Amygdala (tissue), 56 donors: ENCODE measurements at places on chromosomes 4 and X.

GRCh38 chr4:3874525-3875110, 108.4 kb downstream of the ADRA2C start:
- no peak for DNase-seq

GRCh38 chr4:125115941-125116340, 198.8 kb upstream of the FAT4 start:
- no peak for DNase-seq

GRCh38 chr4:36244257-36245082, at the start of gene ARAP2:
ARAP2 (minus strand) TSS chr4:36244514; CDS start chr4:36229486, 15,028 bp downstream.
- peak; percentile 11 for DNase-seq

DNA sequence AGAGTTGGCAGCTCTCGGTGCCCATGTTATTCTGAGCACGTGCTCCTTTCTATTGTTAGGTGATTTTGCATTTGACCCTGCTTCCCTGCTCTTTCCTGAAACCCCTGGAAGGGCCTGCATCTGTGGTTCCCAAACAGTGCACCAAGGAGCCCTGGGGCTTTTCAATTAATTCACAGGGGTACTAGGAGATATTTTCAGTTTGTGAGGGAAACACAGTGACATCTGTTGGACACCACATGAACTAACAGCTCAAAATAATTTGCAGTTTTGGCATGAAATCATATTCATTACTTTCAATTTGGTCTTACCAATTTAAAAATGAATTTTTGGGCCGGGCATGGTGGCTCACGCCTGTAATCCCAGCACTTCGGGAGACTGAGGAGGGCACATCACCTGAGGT, 156.6 kb downstream of the GATB start:
- no peak for DNase-seq

GRCh38 chr4:126969360-126970235, 663.2 kb upstream of the INTU start:
- no peak for DNase-seq

GRCh38 chrX:107760304-107761077, 15.1 kb downstream of the TSC22D3 start:
- DNase-seq = no peak

GRCh38 chr4:176964116-176964691, 171.5 kb upstream of the VEGFC start:
- DNase-seq = no peak

GRCh38 chr4:79281566-79282359, 44.1 kb downstream of the NAA11 start:
- no peak for DNase-seq

- no peak for DNase-seq
Observed at GRCh38 chr4:48812866-48813265, 18.0 kb upstream of the OCIAD1 start.

- DNase-seq = no peak
Observed at GRCh38 chrX:149453030-149453429, 52.1 kb downstream of the IDS start.

- no peak for DNase-seq
Observed at GRCh38 chrX:113833096-113834055, 750.5 kb upstream of the HTR2C start.

GRCh38 chr4:95929448-95930064, 89.7 kb downstream of the PDHA2 start:
- DNase-seq = no peak

GRCh38 chrX:9349572-9350494, 115.0 kb upstream of the TBL1X start:
- DNase-seq = peak; percentile 2

- no peak for DNase-seq
Observed at GRCh38 chrX:7390441-7390840, 242.5 kb upstream of the PUDP start.

- DNase-seq = no peak
Observed at GRCh38 chr4:53937918-53938317, 126.5 kb downstream of the CHIC2 start.

GRCh38 chr4:44086753-44087152, 361.9 kb downstream of the KCTD8 start:
- no peak for DNase-seq

GRCh38 chr4:173488656-173489055, 41.4 kb downstream of the HAND2 start:
- DNase-seq = no peak

GRCh38 chr4:184648313-184649025, 778 bp downstream of the CASP3 start:
- peak; percentile 35 for DNase-seq

DNA sequence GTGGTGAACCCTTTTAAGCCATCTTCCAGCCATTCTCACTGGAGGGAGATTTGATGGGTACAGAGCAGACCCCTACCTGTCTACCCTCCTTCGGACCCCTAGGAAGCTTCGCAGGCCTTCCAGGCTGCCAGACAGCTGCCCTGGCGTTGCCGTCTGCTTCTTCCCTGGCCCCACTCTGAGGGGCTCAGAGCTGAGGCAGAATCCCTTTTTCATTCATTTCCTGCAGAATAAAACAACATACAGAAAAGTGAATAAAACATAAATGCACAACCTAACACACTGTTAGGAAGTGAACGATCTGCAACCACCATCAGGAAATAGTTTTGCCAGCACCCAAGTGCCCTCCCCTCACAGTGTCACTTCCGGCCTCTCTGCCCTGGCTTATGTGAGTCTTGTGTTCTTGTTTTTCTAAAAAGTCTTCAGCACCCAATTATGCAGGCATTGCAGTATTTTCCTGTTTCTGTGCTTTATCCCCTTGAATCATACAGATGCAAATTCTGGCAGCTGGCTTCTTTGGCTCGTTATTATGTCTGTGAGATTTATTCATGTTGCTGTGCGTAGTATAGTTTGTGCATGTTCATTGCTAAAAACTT, 5.6 kb upstream of the ADD1 start:
- peak; percentile 25 for DNase-seq

DNA sequence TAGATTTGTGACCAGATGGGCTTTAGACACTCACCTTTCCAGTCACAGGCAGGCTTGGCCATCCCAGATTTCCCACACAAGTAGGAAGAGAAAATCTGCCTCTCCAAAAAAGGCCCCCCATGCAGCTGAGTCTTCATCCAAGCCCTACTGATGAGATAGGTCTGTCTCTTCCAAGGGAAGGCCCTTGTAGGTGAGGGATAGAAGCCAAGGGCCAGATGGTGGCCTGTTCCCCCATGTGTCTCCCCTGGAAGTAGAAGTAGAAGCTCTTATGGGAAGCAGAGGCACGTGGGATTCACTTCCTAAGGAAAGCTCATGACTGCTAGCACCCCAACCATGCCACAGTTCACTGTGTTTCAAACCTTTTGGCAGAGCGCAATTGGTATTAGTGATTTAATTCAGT, 81.5 kb downstream of the REPS2 start:
- no peak for DNase-seq

- DNase-seq = no peak
Observed at GRCh38 chrX:22278375-22278774, 5.7 kb downstream of the CBLL2 start.

GRCh38 chr4:110959041-110959643, 336.3 kb upstream of the PITX2 start:
- no peak for DNase-seq

DNA sequence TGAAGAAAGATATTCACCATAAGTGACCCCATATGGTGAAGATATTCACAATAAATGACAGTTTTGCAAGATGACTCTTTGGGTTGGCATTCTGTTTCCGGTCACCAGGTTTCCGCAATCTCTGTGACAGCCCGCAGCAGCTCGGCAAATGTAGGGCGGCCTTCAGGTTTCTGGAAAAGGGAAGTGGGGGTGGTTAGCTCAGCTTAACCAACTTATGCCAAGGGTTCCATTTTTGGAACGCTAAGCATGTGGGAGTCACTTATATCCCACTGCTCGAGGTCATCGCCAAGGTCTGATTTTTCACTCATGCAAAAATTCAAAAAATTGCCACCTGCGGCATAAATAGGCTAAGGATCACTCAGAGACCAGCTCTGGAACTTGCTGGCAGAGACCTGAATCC, 51.0 kb downstream of the NIPAL1 start:
- no peak for DNase-seq

DNA sequence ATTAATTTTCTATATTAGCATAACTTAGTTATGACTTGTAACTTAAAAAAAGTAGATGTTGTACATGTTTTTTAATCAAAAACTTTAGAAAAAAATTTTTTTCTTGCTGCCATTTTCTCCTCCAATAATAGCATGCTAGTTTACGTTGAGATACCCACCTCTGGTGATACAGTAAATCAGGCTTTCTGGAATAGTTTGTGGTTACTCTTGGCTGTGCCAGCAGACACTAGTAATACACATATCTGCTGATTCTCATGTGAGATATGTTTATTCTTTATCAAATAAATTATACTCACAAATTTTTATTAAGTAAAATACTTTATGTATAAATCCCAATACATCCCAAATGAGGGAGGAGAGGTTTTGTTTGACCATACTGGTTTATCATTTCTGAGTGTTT, 117.3 kb downstream of the KLHL8 start:
- DNase-seq = no peak

DNA sequence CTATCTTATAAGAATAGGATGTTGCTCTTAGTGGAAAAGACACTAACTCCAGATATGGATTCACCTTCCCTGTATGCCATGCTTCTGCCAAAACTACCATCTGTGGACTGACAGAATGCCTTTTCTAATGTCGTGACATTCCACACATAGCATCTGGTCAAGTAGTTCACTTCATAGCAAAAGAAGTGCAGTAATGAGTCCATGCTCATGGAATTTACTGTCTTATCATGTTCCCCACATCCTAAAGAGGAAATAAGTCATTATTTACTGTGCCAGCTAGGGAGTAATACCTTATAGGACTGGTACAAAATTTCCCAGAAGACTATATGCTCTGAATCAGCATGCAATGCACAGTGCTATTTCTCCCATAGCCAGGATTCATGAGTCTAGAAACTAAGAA, 562.4 kb downstream of the TLL1 start:
- DNase-seq = no peak

DNA sequence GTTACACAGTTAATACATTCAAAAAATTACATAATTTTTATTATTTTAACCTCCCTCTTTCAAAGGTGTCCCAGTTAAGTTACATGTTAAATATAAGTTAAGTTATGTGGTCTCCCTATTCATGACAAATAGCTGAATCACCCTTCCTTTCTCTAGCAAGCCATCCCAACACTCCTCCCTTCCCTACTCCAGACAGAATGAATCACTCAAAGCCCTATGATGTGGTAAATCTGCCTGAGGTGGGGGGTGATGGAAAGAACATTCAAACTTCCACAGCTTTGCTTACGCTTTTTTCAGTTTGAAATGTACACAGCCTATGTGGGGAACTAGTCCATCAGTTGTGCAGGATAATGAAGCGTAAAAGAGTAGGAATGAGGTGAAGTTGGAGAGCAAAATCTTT, 90.2 kb downstream of the CXCL13 start:
- DNase-seq = no peak

DNA sequence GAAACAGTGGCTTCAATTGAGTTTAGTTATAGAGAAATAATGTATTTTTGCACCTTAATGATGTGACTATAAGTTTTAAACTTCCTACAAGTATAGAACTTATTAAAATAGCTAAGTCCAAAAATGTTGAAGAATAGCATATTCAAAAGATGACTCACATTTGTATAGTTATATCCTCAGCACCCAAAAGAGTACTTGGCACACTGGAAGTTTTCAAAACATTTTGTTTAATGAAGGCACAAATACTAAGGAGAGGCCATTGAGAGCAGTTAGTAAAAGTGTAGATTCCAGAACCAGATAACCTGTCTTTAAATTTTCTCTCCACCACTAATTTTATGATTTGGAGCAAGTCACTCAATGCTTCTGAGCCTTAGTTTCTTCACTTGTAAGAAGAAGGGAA, 226.9 kb upstream of the MID1 start:
- DNase-seq = no peak
